Activated CD4-positive, CD25-positive, alpha-beta regulatory T cell treated with anti-CD3 and anti-CD28 coated beads, Interleukin-2, amount 50 U/mL, for 72 hours (primary cell): ENCODE measurements at places on chromosomes 6 and 20.

- DNase-seq: no peak
Observed at GRCh38 chr6:43339168-43339567, 30.3 kb downstream of the ZNF318 start.

- no peak for DNase-seq
Observed at GRCh38 chr6:64996301-64996700, 710.7 kb downstream of the EYS start.

- DNase-seq: no peak
Observed at GRCh38 chr6:135647521-135647920, 150.0 kb upstream of the AHI1 start.

- no peak for DNase-seq
Observed at GRCh38 chr6:140201787-140202458, 827.5 kb upstream of the CITED2 start.

GRCh38 chr6:32968867-32969684, 682 bp downstream of the BRD2 start:
- peak; percentile 63 for DNase-seq

GRCh38 chr6:70124443-70124842, 178.4 kb downstream of the COL9A1 start:
- DNase-seq: no peak

DNA sequence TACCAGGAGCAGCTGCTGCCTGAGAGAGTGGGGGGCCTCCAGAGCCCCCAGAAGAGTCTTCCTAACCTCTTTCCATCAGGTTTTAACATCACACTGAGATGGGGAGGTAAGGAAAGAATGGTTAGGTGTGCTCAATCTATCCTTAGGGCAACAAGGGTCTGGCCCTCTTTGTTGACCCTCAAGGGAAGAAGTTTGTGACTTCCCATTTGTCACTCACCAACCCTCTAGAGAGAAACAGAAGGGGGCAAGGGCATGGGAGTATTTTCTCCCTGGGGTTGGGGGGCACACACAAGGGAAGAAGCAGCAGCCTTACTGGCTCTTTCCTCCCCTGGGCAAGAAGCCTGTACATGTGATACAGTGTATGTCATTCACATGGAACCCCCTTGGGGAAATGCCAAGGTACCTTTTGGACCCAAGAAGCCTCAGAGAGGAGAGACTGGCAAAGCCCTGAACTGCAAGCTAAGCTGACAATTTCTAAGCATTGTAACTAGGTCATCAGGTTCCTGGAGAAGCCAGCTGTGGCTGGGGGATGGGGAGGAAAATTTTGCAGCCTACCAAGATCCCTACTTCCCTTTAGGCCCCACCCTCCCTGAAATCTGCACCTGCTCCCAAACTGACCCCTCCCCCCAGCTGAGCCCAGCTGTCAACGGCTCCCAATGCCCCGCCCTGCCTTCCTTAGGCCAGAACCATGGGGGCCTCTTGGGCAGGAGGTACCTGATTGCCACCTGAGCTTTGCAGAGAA, 14.5 kb downstream of the BCL2L1 start:
- DNase-seq: no peak

- no peak for DNase-seq
Observed at GRCh38 chr6:44133003-44133931, 5.9 kb downstream of the TMEM63B start.

DNA sequence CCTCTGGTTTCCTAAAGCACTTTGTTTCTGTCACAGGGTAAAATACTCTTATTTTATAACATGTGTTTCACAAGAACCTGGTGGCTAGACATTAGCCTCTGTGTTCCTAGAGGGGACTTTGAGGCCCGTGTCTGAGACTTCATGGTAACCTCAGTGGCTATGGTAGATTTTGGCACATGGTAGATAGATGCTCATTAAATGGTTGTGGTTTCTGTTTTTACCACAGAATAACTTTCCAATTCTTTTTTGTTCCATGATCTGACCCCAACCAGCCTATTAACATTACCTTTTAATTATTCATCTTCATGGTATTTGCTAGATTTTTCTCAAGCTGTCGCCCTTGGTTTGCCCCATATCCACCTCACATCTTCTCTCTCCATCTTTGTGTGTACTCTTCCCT, 34.3 kb downstream of the CCN2 start:
- DNase-seq: no peak

DNA sequence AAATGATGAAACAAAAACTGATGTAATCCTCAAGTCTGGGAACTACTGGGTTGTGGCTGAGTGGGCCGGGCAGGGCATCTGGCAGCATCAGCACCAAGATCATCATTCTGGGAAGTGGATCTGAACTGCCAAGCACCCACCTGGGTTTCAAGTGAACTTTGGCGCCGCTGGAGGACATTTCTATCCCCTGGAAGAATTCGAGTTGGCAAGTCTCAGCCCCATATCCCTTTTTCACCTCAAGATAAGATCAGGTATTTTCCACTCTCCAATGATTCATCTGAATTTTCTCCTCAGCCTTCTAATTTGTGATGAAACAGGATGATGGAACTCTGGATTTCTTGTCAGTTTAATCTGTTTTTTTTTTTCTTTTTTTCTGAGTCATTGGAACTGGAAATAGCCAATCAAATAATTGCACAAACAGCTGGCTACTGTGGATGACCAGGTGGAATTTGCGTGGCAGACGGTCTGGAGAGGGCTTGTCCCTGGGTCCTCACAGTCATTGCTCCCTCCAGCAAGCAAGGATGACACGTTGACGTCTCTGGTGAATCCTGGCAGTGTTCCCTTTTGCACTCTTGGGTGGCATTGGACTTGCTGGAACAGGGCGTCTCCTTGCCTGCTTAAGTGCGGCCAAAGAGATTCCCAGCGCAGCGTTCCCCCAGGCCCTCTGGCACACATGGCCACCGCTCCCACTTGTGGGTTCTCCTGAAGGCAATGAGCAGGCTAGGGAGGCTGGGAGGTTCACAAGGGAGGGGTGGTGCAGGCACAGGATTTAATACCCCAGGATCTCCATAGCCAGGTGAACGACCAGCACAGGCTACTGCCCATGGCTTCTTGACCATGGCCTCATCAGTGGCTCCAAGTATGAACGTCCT, 80.4 kb downstream of the DHX35 start:
- DNase-seq: no peak

- no peak for DNase-seq
Observed at GRCh38 chr6:56073761-56074160, 173.6 kb downstream of the COL21A1 start.

DNA sequence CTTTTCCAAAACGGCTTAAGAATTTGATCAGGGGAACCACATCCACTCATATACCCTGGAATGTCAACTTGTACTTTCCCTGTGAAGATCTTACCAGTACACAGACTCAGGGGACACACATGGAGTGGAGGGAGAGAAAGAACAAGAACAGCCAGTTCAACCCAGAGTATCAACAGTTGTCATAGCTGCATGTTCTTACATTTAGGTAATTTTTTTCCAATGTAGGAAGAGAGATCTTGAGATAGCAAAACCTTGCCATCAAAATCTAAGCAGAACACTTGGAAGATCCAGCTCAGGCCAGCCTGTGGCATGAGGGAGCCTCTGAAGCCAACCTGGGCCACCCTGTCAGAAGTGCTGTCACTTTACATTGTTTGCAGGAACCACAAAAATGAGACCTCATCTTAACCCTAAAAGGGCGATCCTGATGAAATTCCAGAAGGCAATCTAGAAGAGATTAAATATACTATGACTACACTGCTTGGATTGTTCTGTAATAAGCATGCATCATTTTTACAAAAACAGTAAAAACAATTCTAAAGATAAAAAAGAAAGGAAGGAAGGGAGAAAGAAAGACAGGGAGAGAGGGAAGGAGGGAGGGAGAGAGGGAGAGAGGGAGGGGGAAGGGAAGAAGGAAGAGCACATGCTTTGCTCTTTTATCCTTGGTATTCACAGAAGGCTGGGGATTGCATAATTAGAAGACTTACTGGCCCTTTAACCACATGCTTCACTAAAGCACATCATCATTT, 124.7 kb upstream of the TCF21 start:
- DNase-seq: no peak

DNA sequence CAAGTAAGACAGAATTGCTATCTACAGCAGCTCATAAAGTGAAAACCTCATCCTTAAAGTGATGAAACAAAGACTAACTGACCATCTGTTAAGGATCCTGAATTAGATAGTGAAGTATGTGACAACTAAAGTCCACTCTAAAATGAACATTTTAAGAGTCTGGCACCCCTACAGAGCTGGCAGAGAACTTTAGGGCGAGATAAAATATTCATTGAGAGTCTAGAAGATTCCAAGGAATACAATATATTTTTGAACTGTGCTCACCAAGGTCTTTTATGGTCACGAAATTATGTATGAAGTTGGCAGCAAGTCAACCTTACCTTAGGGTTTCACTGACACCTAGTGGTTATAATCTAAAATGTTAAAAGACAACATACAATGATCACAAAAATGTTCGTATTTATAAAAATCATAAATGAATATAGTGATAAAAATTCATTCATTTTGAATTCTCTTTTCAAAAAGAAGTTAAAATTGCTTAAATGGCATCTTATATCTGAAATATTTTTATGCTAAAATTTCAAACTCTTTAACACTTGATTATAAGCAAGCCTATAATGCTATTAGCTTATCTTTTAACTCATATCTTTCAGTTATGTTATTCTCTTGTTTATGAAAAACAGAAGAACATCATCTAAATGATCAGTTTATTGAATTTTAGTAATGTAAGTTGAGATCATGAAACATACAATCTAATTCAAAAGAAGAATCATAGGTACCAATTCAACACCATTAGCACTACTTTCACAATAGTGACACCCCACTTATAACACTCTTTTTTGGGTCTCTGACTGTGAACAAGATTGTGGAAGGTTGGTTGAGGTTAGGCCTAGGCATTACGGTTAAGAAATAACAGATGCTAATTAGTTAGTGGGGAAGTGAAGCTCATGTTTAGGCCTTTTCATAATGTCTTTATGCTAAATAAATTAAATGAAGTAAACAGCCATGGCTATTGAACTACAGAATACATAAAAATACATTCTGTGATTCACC, 27.5 kb downstream of the RSPH3 start:
- no peak for DNase-seq

- DNase-seq: no peak
Observed at GRCh38 chr6:13420269-13420668, 67.1 kb downstream of the GFOD1 start.

DNA sequence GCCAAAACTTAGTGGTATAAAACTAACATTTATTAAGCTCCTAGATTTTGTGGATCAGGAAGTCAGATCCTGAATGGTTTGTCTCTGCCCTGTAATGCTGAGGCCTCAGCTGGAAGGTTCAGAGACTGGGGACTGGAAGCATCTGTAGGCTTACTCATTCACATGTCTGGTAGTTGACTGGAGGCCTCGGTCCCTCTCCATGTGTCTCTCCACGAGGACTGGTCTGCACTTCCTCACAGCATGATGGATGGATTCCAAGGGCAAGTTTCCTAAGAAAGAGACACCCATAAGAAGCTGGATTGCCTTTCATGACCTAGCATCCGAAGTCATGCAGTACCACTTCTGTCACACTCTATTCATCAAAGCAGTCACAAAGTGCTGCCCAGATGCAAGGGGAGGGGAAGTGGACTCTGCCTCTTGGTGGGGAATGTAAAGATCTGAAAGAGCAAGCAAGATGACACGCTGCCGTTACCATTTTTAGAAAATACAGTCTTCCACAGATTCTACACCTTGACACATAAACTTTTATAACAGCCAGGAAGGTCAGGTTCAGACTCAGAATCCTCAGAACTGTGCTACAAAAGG, 17.2 kb upstream of the MDGA1 start:
- DNase-seq: no peak

GRCh38 chr6:37625591-37626374, 71.9 kb downstream of the MDGA1 start:
- DNase-seq: no peak

GRCh38 chr6:111563581-111563980, 42.1 kb downstream of the TRAF3IP2 start:
- no peak for DNase-seq

DNA sequence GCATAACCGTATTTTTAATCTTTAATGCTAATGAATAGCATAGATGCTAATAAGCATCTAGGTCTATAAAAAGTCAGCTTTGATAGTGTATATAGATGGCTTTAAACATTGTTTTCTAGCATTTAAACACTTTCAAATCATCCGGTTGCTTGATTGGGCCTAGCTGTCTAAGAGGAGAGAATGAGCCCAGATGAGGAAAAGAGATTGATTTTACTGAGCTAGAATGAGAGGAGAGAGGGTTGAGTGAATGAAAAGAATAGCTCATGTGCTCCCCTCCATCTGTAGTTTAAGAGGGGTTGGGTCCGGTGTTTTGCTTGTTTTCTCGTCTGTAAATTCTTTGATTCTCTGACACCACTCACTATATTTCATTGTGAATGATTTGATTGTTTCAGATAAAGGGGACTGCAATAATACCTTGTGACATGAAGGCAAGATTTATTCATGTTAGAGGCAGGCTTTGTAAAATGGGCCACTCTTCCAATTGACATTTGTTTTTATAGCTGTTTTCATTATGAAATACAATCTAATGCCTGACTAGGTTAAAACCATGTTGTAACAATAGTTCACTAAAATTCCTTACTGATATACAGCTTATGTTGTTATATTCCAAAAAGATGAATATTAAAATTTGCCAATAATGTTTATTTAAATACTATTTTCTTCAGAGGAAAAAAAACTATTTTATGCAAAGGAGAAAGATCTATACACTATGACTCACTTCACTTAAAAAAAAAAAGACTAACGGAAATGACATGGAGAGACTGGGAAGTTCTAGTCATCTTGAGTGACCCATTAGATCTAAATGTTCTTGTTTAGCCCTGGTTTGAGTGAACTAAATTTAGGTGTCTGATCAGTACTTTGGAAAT, 3.2 kb downstream of the PTPN1 start:
- DNase-seq: no peak

GRCh38 chr6:89583559-89583958, 55.0 kb downstream of the LYRM2 start:
- no peak for DNase-seq

DNA sequence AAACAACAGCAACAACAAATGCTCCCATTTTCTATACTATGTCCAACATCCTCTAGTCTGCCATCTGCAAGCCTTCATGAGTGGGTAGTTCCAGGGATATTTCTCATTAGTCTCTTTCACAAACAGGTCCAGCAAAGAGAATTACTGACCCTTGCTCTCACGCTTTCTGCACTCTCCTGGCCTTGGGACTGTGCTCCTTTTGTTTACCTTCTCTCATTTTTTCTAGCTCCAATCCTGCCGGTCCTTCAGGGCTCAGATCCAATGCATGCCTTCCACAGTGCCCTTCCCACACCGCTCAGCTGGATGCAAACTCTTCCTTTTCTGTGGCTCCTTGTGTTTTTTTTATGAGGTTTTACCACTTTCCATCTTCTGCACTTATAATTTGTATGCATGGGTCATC, 47.2 kb downstream of the ADTRP start:
- DNase-seq: no peak

GRCh38 chr6:62775427-62776022, 435.7 kb upstream of the FKBP1C start:
- no peak for DNase-seq
